ENCODE measurements at places on chromosomes 4 and X. TPM values are rescaled to one million over a fixed set of nuclear protein-coding genes. Genes with fewer than 3 reads are reported as not detected.
A peak's percentile ranks its signal among the peaks of the same experiment; 100 is the strongest.

DNA sequence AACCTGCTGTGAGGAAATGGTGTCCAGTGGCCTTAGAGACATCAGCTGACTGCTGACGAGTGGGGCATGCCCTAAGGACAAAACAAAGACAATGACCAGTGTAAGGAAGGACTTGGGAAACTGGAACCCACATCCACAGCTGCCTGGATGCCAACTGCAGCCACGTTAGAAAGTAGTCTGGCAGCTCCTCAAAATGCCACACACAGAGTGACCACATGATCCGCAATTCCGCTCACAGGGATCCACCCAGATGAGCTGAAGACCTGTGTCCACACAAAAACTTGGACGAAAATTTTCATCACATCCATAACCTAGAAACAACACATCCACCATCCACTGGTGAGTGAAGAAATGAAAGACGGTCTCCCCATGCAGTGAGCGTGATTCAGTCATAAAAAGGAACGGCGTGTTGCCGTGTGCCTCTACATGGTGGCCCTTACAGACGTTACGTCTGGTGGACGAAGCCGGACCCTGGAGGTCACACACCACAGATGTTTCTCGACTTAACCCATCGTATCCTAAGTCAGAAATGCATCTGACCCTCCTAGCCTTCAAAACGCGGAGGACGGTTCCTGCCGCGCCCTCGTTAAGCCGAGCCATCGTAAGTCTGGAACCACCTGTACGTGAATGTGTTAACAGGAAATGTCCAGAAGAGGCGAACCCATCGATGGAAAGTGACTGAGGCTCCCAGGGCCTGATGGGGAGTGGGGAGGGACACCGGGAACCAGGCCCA, 40.6 kb upstream of the MXD4 start:
- DNase-seq: no peak

GRCh38 chrX:77628294-77629025, 157.6 kb downstream of the ATRX start:
- DNase-seq: no peak

- no peak for DNase-seq
Measured at GRCh38 chrX:119870626-119871131, 854 bp downstream of the RNF113A start.

DNA sequence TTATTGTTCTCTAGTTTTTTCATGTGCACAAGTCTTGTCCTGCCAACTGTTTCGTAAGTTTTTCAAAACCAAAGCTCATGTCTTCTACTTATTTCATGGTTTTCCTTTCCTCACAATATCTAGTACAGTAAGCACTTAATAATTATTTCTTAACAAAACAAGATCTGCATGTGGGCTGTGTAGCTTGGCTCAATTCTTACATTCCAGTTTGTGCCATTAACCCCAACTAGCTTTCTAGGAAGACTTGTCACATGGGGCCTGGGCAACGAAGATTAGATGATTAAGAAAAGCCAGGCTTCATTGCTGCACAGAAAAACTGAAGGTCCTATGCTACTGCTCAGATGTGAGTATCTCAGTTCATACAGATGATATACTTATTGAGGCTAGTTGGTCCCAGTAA, 155.3 kb upstream of the TEX13A start:
- no peak for DNase-seq

Gene CDKL2
- total RNA-seq: 2.4 TPM

- DNase-seq: no peak
Measured at GRCh38 chrX:125680366-125680765, 360.7 kb downstream of the TEX13C start.

DNA sequence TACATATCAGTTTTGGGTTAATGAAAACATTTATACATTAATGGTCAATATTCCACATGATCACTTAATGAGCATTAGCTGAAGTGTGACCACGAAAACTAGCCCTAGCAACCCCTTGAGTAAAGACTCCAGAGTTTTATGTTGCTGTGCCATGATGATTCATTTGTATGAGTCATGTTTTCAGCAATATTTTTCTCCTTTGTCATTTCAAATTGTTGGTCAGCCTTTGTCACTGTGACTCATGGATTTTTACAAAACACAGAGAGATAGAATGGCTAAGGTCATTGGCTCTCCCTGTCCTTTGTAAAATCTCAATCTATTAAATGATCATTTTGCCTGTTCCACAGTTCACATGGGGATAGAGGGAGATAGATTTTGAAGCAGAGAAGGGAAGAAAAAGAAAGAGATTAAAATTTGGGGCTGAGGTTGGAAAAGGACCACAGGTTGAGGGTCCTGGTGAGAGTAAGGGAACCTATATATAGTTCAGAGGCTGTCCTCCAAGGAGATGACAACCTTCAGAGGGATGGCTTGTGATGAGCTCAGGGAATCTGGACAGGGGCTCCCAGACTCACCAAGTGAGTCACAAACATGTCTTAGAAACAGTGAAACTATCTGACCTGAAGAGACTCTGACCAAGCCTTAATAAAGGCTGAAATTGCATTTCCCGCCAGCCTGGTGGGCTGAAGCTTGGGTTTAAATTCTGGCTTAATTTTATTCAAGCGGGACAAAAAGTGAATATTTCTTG, 25.6 kb downstream of the NR0B1 start:
- DNase-seq: no peak

DNA sequence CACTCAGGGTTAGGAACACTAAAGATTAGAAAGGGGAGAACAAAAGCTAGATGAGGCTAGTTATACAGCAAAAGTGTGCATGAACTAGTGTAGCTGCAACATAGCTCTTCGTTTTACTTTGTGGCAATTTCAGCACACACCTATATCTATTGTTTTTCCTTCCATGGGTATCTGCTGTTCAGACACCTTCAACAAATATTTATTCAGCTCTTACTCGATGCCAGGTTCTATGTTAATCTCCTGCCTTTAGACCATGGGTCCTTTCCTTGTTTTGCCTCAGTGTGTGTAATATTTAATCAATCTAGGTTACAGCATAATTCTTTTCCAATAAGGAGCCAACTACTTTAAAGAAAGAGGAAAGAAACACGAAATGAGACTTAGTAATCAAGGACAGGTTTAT, 10.4 kb upstream of the FAM9A start:
- DNase-seq: no peak

DNA sequence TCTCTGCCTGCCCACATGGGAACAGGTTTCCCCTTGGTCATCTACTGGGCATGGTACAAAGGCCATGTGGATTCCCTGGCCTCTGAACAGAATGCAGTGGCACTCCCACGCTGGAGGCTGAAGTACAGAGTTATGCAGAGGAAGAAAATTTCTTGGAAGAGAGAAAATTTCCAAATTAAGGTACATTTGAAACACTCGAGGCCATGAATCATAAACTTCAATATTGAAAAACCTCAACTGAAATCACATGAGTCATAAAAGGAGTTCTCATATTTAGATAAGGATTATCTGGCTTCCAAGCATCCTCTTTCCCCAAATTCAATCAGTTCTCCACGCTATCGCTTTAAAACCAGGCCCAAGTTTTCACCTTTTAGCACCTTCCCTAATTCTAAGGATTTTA, 28.1 kb upstream of the TXK start:
- no peak for DNase-seq

DNA sequence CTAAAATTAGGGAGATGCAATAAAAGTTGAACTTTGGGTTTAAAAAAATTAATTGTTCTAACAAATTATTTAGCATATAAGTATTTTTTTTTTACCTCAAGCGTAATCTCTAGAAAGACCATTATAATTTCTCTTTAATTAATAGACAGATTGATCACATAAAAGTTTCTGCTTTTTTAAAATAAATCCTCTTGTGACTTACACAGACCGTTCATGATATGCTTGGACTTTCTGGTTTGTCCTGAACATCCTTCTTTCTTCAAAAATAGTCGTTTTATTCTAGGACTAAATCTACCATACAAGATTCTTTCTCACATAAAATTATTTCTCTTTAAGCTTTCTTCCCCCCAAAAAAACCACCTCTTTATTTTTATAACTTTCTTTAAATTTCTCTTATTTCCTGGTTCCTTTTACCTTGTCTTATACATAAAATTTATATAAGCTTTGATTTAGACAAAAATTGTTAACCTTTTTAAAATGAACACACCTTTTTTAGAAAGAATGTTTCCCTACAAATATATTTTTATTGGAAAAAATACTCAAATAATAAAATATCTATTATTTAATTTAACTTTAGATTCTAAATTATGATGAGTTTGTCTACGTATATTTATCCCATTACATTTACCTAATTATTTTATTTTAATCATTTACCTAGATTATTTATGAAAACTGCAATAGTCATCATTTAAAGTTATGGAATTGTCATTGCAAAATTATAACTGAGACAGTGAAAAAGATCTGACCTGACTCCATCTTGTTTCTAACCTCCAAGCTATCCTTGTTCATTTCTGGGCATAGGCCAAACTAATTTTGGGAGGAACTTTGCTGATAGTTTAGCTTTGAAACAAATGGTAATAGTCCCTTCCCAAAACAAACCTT, 37.6 kb downstream of the PGRMC2 start:
- no peak for DNase-seq

- DNase-seq: no peak
Measured at GRCh38 chrX:134738986-134739740, 80.9 kb upstream of the PLAC1 start.

- no peak for DNase-seq
Measured at GRCh38 chrX:23497919-23498318, 163.3 kb downstream of the PTCHD1 start.

DNA sequence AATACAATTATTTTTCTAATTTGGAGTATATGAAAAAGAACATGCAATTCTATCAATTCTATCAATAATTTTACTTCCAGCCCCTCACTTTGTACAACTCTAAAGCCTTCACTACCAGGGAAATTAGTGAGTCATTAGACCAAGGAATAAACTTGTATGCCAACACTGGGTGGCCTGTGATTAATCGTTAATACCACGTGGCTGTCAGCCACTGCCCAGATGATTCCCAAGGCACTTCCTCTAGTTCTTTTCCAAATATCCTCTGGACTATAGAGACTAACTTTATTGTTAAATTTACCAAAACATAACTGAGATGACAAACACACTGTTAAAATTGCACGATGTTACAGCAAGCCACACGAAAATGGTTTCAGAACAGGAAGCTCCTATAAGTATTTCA, 45.7 kb downstream of the MID1 start:
- peak; percentile 33 for DNase-seq

- peak; percentile 45 for DNase-seq
Measured at GRCh38 chrX:100643956-100644860, at the start of gene SRPX2. Gene SRPX2, plus strand, starts transcription at chrX:100644199. Its CDS starts 2,124 bp downstream, at chrX:100646323.

DNA sequence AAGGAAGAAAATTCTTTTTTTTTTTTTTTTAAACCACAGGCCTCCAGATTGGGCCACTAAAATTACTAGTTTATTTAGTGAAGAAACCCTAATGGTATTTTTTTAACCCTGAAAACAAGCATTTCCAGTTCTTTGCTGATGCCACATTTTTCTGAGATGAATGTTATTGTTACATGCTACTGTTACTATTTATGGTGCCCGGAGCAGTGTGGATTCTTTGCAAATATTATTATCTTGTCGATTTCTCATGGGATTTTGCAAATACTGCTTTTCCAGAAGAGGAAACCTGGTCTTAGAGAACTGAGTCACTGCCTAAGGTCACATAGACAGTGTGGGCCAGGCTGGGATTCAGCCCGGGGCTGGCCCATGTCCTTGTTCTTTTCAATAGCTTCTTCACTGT, 8.7 kb upstream of the ALAS2 start:
- DNase-seq: no peak

GRCh38 chrX:68697036-68697435, 49.6 kb downstream of the STARD8 start:
- no peak for DNase-seq

DNA sequence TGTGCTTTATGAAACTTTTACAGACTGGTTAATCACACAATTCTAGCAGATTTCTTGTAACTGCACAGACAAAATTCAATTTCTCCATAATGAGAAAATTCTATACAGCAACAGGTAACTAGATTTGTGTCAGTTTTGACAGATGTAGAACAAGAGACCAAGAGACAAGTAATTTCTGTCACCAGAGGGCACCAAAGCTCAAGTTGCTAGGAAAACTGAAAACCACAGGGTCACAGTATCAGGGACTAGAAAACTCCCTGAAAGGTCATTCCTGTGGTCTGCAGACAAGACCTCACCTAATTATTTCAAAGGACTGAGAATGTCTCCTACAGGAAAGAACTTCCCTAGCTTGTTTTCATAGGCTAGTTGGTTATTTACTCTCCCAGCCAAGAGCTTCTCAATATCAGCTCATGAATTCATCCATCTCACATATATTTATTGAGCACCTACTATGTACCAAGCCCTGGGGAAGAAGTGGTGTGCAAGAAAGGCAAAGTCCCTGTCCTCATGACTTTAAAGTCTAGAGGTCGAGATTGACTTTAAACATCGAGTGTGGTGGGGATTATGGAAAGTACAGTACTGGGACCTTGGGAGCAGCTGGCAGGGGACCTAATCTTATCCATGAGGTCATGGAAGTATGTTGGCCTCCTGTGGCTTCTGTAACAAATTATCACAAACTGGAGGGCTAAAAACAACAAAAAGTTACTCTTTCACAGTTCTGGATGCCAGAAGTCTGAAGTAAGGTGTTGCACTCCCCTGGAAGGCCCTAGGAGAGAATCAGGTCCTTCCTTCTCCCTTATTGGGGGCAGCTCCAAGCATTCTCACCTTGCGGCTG, 47.8 kb upstream of the SETD7 start:
- peak; percentile 61 for DNase-seq

DNA sequence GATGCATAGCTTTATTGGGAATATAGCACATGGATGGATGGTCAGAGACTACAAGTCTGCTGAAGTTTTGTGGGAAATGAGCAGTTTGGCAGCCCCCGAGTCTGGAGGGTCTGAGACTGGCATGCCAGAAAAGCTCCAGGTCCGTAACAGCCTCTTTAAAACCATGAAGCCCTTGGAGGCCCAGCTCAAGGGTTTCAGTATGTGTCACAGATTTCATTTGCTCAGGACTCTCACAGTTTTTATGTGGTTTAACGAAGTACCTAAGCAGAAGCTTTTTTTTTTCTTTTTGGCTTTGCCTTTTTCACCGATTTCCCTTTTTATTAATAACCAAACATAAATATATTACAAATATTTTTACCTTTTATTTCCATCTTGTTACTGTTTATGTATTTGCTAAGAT, 30.6 kb upstream of the TMEM184C start:
- no peak for DNase-seq

- DNase-seq: no peak
Measured at GRCh38 chr4:173191623-173192041, 23.0 kb downstream of the GALNT7 start.

Gene ADH7
- total RNA-seq: not detected

Gene FGG
- total RNA-seq: 15.0 TPM

Gene GDPD2
- 0.32 TPM for total RNA-seq

DNA sequence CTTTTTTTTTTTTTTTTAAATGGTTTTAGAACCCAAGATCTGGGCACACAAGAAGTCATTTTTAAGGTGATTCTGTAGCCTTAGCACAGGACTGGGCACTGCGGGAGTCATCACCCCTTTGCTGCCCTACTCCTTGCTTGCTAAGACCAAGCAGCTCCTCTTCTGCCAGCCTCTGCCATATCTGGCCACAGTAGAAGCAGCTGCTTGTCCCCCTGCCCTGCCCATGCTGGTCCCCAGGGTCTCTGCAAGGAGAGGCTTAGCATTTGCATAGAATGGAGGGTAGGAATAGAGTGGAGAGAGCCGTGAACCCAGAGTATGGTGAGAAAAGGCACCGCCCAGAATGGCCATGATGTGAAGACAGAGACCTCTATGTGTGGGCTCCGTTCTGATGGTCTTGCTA, 109.3 kb downstream of the ADRA2C start:
- no peak for DNase-seq

Gene CXCL1
- total RNA-seq: 0.58 TPM

Gene KLB
- not detected for total RNA-seq

- DNase-seq: peak; percentile 51
Measured at GRCh38 chr4:74682567-74683359, 111.6 kb downstream of the BTC start.

Gene INPP4B
- total RNA-seq: 16.0 TPM

Gene ANOS1
- total RNA-seq: 2.9 TPM

Gene TCEAL9
- 28.4 TPM for total RNA-seq

GRCh38 chr4:145609481-145610427, 9.4 kb upstream of the MMAA start:
- peak; percentile 71 for DNase-seq

All from mucosa of gallbladder (tissue), 1 donor.